ENCODE measurements at places on chromosomes 3 and 15.

GRCh38 chr3:75129101-75129500 is 514.6 kb upstream of the CNTN3 start:
- peak; percentile 75 for DNase-seq

GRCh38 chr3:70392227-70392626 is 79.8 kb upstream of the MDFIC2 start:
- DNase-seq = no peak

DNA sequence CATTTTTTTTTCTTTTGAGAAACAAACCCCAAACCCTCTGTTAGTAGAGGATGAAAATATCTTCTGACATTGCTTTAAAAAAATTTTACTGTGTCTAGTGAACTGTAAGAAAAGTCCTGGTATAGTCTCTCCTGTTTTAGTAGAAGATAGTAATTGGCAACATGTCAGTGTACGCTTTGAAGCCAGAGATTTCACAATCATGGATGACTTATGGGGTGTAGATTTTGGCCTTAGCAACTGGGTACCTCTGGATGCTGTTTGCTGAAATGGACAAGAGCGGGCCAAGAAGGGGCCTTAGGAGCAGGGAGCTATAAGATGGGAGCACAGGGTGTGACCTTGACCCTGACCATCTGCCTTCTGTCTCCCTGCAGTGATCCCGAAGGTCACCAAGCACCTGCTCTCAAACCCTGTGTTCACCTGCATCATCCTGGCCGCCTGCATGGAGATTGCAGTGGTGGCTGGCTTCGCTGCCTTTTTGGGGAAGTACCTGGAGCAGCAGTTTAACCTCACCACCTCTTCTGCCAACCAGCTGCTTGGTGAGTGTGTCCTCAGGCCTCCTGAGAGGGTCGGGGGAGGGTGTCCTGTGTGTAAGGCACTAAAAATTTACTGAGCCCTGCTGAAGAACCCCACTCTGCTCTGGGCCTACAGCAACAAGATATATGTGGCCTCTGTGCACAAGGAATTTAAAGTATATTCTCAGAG is 266.7 kb downstream of the SLCO3A1 start:
- DNase-seq = no peak

- no peak for DNase-seq
Measured at GRCh38 chr3:115663414-115663813, 40.1 kb downstream of the GAP43 start.

- DNase-seq = no peak
Measured at GRCh38 chr3:14483286-14483685, 56.9 kb downstream of the GRIP2 start.

DNA sequence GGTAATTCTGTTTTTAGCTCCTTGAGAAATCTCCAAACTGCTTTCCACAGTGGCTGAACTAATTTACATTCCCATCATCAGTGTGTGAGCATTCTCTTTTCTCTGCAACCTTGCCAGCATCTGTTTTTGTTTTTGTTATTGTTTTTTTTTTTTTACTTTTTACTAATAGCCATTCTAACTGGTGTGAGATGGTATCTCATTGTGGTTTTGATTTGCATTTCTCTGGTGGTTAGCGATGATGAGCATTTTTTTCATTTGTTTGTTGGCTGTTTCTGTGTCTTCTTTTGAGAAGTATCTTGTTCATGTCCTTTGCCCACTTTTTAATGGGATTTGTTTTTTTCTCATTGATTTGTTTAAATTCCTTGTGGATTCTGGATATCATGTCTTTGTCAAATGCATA is 129.7 kb upstream of the ABHD17C start:
- DNase-seq = no peak

- peak; percentile 70 for DNase-seq
Measured at GRCh38 chr3:113265231-113265630, 53.9 kb downstream of the BOC start.

DNA sequence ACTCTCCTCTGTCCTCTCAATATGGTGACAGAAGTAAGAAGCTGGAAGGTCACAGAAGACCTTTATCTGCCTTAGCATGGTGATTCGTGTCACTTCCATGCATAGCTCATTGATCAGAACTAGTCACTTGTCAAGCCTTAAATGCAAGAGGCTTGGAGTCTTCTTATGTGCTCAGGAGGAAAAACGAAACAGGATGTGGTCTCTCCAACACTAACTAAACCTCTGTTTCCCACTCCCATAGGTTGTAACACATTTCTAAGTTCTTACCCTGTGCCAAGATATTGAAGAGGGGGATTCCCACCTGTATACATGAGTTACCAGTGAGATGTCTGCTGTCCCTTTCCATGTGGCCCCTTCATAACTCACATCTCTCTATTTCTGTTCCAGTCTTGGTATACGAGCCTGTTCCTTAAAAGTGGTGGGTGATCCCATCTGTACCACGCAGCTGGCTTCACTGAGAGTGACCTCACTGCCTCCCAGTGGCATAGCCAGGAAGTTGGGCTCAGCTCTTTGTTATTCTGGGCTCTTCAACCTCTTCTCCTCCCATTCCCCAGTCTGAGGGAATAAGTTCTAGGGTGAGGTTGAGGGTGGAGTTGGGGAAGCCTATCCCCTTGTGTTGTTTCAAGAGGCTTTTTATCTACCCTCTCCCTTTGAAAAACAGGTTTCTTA is 203.2 kb upstream of the PPP2R3A start:
- no peak for DNase-seq

DNA sequence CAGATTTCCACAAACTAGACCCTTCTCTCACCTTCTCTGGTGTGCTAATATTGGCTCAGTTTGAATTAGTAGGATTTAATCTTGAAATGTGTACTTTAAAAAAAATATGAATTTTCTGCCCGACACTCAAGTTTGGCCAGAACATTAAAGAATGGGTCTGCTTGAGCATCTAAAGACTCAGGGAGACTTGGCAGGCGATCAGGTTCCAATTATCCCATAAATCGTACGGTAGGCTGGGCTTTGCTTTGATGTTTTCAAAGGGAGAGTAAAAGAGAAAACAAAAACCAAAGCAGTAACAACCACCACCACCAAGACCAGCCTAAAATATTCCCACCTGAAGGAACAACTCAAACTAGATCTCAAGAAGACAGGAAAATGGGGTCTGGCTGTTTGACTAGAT is 230.8 kb downstream of the EBLN2 start:
- DNase-seq = peak; percentile 20

DNA sequence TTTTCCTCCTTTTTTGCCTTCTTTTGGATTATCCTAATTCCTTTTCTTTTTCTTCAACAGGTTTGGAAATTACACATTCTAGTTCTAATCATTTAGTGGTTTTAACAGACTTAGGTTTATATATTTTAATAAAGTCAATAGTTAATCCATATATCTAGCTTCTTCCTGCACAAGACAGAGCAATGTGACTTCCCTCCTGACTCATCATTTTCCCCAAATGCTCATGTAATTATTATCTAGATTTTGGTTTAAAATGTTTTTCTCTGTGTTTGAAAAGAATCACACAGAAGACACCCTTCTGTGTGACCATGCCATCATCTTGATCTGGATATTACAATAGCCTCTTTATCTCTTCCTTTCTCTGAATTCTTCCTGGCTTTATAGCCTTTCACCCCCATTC is 28.6 kb upstream of the SSR3 start:
- no peak for DNase-seq

GRCh38 chr3:188158731-188159310 is 4.9 kb downstream of the LPP start:
- no peak for DNase-seq

DNA sequence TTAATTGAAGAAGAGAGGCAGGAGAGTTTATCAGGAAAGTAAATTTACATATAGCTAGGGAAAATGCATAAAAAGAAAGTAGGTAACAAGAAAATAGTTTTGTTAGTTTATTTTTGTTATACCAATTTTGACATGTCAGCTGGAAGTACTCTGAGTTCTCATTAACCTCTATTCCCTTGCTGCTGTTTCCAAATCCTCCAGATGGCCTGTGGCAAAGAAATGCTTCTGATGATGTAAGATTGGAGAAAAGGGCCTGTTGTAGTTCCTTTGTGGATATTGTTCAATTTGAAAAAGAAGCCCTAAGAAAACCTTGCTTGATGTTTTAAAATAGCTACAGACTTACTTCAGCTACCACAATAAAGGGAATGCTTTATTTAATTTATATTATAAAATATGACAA is 192.9 kb upstream of the SLITRK3 start:
- peak; percentile 60 for DNase-seq

GRCh38 chr3:45098310-45098709 is 47.9 kb downstream of the CDCP1 start:
- DNase-seq = no peak

DNA sequence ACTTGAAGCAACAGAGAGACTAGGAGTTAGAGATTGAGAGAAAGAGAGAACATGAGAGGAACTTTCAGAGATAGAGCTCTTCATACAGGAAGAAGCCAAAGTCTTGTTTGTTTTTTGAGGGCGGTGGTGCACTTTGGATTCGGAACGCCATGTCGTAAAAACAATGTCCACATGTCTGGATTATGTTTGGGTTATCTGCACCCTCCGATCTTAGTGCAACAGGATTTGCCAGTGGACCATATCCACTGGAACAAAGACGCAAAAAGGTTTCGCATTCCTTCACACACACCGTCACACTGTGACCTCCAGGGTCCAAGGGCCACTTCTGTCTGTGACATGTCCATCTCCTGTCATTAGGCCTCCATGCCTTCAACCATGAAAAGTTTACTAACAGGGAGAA is 141.8 kb upstream of the ATP11B start:
- no peak for DNase-seq

- DNase-seq = no peak
Measured at GRCh38 chr3:27728195-27729087, 6.3 kb upstream of the EOMES start.

DNA sequence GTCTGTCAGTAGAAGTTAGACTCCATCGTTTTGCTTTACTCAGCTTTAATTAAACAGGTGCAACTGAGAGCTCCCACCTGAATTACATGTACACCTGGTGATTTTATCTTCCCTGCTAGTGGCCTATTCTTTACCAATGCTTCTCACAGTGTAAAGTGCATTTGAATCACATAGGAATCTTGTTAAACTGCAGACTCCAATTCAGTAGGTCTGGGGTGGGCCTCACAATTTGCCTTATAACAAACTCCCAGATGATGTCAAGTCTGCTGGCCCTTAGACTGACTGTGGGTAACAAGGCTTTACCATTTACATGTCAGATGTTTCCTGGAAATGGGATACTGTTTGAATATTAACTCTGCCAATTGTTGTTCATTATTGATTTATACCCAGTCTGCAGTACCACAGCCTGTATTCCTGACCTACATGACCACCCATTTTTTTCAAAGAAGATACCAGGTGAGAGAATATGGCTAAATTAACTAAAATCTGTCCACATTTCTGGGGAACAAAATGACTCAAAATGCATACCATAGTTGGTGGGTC is 37.2 kb downstream of the CMSS1 start:
- DNase-seq = no peak

DNA sequence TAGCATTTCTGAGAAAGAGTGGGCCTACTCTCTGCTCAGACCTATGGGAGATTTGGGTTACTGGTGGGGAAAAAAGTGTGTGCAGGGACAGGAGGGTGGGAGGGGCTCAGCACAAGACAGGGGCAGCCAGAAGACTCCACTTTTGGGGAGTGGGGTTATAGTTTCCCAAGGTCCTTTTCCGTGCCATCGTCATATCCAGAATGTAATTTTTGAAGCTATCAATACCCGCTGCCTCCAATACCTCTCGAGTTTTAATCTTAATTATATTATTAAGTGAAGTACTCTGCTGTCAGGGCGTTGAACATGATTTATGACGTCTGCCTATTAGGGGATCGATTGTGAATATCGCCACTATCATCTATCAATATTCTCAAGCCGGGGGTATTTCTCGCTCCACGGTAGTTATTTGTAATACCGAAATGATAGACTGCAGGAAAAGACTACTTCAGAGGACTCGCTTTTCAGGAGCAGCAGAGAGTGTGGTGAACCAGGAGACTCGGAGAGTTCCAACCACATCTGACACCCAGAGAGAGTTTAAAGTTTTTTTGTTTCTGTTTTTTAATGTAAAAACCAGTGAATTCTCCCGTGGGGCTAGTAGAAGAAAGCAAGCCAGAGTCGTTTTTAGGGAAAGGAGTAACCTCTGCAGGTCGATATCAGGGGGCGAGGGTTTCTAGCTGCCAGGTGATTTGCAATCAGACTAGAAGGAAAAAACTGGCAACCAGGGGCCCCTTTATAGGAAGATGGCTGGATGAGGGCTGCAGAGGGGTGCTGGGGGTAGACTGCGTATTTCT is 20.6 kb downstream of the NR2F2 start:
- DNase-seq = no peak

DNA sequence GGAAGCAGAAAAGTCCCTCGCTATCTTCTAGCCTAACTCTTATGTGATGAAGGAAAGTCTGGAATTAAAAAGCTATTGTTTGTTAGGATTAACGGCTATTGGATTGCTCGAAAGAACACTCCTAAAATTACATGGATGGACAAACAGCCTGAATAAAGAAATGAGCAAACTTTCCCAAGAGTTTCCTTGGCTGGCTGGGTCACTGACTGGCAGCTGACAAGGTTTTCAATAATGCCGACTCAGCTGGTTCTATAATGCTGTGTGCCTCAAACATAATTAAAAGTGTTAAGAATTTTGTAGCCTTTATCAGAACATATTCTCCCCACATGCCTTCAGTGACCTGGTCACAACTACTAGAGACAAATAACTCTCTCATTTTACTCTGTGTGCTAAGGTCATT is 142.9 kb upstream of the ADAMTS9 start:
- DNase-seq = no peak

DNA sequence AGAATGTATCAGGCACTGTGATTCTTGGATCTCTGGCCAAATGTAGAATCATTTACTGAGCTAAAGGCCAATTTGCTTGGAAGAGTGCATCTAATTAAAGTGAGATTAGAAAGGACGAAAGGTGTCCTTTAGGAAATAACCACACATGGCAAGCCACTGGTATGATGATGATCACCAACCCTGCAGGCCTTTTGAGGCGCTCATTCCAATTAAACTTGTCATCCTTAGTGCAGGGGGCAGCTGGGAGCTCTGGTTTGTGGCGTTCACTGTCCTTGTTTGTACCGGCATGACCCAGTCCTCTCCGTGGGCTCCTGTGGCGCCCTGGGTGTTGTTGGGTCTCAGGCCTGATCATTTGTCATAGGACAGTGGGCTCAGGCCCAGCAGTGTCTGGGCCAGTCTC is 11.0 kb downstream of the LIMD1 start:
- no peak for DNase-seq

GRCh38 chr15:22979238-22980188 is 655 bp downstream of the CYFIP1 start:
- DNase-seq = peak; percentile 37

DNA sequence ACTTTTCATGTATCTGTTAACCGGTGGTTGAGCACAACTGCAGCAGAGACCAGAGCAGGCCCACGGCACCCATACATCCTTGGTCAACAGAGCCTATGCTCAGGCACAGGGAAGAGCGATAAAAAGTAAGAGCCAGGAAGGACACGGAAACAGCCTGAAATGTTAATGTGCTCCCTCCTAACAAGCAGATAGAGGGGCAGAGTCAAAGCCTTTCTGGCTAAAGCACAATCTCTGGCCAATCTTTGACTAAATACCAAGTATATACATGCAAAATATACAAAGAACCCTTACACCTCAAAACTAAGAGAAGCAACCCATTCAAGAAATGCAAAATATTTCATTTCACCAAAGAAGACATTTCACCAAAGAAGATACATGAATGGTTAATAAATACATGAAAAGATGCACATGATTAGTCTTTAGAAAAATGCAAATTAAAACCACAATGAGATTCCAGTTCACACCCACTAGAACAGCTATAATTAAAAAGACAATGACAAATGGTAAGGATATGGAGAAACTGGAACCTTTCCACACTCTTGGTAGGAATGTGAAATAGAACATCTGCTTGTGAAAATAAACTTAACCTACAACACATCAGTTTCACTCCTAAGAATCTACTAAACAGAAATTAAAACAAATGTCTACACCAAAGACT is 88.0 kb downstream of the OSBPL10 start:
- no peak for DNase-seq

- DNase-seq = no peak
Measured at GRCh38 chr3:95394286-95394685, 1331.4 kb downstream of the NSUN3 start.

Data from NCI-H446 (cell line).